ENCODE measurements at places on chromosomes 7 and 10.

GRCh38 chr7:132857703-132858102 is 224.2 kb downstream of the CHCHD3 start:
- DNase-seq = no peak

DNA sequence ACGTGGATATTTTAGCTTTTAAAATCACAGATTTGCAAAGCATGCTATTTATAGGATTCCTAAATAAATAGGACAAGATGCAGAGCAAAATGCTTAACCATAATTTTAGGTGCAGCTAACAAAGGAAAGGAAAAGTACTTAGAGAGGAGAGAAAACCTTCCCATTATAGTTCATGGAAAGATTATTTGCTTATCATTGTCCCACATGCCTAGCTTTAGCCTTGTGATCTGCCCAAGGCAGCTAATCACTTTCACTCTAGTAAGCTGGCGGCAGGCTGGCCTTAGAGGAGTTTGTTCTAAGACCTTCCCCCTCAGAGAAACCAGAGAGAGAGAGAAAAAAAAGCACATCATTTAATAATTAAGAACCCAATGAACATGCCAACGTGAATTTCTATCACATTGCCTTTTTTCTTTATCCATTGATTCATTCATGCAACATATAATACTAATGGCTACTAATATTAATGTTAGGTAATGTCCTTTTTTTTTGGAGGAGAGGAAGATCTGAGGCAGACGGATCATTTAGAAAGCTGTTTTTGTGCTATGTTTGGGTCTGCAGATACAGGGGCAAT is 274.6 kb downstream of the ARL4A start:
- DNase-seq = no peak

DNA sequence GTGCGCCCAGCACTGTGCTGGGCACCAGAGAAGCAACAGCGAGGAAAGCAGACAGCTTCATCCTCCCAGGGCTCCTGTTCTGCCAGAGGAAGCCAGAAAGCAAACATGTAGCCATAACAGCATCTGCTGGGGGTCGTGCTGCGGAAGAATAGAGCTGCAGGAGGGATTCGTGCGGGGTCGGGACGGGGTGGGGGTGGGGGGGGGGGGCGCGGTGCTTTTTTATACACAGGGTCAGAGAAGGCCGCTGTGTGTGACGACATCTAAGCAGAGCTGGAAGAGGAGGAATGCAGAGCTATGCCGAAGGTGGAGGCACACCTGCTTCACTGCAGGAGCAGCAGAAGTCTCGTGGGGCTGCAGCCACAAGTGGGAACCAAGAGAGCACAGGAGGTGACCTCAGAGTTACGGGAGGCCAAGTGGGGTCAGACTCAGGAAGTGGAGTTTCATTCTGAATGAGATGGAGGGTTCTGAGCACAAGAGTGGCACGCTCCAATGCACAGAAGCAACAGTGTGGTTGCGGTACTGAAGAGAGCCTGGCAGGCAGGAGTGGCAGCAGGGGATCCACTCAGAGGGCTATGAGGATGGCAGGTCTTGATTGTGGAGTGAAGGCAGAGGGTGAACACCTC is 11.1 kb downstream of the PKD1L1 start:
- no peak for DNase-seq

DNA sequence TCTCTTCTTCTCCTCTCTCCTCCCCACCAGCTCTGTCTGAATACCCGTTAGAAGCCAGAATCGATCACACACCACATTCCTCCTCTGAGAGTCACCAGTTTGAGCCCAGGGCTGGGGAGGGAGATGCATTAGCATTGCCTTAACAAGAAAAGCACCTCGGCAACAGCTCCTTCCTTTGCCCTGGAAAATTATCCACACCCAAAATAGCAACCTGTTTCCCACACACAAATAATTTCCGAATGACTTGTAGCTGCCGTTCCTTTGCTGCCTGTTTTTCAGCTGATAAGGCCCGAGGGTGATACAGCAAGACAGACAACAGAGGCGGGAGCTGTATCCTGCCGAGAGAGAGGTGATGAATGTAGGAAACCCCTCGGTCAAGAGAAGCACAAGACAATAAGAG is 91.3 kb downstream of the CPXM2 start:
- no peak for DNase-seq

- DNase-seq = no peak
Observed at GRCh38 chr10:79585870-79586527, 24.7 kb upstream of the SFTPA1 start.

GRCh38 chr7:93156884-93157283 is 8.7 kb upstream of the SAMD9L start:
- DNase-seq = no peak

DNA sequence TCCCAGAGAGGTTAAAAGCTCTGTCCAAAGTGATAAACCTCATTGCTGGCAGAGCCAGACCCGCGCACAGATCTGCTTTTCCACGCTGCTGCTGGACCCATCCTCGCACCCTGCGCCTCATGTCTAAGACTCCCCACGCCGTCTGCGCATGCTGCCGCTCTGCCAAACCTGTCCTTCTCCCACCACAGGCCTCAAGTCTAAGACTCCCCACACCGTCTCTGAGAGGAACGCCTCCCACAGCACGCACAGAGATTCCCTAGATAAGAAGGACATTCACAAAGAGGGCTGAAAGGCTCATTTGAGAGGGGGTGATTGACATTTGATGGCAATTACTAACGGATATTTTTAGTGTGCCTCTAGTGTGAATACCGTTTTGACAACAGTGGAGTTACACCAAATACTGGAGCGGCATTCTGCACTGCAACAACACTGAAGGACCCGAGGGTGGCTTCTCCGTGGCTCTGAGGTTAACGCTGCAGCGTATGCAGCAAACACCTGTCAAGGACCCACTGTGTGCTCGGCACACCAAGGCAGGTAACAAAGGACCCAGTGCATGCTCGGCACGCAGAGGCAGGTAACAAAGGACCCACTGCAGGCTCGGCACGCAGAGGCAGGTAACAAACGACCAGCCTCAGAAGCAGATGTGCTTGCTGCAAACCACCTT is 231.4 kb downstream of the DNAJB6 start:
- DNase-seq = no peak

DNA sequence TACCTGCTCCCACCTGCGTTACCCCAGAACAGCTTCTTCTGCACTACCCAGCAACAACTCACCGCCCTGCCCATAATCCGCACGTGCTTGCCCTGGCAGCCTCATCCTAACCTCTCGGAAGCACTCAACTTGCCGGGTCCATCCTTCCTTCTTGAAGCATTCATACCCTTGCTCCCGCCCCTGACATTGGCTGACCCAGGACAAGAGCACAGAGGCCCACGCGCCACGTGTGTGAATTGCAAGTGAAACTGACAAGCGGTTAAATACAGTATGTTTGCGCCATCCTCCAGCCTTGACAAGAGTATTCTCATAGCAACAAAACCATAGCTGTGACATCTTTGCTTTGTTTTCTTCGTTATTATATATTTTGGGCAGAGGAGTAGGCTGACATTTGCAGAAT is 10.9 kb upstream of the OCM start:
- DNase-seq = no peak

GRCh38 chr7:70694434-70694970 is 437.4 kb upstream of the GALNT17 start:
- no peak for DNase-seq

DNA sequence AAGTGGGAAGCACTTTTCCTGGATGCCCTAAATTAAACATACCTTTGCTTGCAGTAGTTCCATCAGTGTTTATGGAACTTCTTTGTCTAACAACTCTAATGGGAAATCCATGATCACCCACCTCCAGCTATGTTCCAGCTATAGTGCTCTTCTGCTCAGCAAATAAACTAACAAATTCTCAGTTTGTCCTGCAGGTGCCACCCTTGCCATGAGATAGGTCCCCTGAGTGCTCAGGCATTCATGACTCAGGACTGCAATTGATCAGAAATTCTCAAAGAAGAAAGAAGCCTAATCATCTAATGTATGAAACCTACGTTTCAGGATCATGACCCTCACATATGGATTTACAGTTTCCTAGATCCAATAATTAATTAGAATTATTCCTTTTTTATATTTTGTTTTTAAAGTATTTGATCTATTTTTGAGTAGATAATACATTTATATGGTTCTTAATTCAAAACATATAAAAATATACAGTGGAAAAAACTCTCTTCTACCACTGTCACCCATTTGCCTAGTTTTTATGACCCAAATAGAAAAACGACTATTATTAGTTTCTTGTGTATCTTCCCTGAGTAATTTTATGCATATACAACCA is 48.7 kb upstream of the DYNC1I1 start:
- DNase-seq = no peak

DNA sequence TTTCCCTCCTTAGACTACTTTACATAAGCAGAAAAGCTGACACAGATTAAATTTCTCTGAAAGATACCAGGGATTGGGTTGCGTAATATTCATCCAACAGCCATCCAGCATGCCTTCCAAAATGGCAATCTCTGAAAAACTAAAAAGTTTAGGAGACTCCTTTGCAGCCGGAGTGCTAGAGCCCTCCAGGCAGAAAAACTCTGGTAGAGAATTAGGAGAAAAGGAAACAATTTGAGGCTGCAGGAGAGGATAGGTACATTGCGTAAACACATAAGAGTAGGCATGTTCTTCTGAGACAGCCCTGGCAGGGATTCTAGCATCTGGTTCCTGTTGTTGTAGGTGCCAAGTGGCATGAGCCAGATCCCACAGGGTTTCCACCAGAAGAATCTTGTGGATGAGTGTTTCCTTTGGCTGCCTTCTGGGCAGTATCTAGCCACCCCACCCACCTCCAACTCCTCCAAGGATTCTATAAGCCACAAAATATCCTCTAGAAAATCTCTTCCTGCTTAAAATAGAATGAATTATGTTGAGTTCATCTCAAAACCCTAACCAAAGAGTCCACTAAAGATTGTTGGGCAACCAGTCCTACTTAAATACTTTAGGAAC is 402.4 kb downstream of the HGF start:
- DNase-seq = no peak

- no peak for DNase-seq
Observed at GRCh38 chr10:51524041-51524440, 175.4 kb downstream of the CSTF2T start.

DNA sequence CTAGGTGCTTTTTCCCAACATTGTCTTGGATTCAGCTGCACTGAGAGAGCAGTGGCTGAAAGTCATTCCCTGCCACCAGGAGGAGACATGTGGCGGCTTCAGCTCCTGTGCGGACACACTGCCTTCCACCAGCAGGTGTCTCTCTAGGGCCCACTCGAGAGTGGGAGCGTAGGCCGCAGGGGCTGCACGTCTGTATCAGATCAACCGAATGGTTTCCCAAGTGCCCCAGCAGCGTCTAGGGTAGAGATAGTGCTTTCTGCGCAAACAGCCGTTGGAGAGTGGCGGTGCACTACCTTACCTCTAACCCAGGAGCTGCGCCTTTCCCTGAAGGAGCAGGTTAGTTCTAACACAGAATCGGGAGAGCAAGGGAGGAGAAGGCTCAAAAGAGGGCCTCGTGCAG is 31.7 kb downstream of the PAPOLB start:
- peak; percentile 60 for DNase-seq

GRCh38 chr10:131750171-131750895 is 150.5 kb upstream of the PPP2R2D start:
- no peak for DNase-seq

DNA sequence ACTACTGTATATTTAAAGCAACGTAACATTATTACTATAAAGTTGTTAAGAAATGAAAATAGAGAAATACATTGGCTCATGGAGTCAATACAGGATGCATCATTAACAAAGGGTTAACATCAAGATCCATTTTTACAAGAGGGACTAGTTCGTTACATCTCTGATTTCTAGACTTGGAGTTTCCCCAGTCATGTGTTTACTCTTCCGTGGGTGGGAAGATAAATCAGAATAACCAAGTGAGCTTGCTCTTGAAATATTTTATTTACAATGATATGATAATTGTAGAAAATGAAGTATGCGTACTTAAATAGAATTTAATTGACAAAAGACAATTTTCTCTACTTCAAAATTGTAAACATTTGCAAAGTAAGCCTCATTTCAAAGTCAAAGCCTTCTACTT is 1.0 kb upstream of the PRKAR2B start:
- no peak for DNase-seq

- DNase-seq = no peak
Observed at GRCh38 chr7:89623018-89623672, 531.1 kb upstream of the STEAP1 start.

- DNase-seq = no peak
Observed at GRCh38 chr10:91907914-91908336, 1.4 kb downstream of the FGFBP3 start.

GRCh38 chr7:69749994-69750393 is 151.7 kb downstream of the AUTS2 start:
- DNase-seq = no peak

- DNase-seq = no peak
Observed at GRCh38 chr7:13990319-13990983, 985 bp upstream of the ETV1 start.

- no peak for DNase-seq
Observed at GRCh38 chr7:28013441-28013840, 167.2 kb downstream of the JAZF1 start.

DNA sequence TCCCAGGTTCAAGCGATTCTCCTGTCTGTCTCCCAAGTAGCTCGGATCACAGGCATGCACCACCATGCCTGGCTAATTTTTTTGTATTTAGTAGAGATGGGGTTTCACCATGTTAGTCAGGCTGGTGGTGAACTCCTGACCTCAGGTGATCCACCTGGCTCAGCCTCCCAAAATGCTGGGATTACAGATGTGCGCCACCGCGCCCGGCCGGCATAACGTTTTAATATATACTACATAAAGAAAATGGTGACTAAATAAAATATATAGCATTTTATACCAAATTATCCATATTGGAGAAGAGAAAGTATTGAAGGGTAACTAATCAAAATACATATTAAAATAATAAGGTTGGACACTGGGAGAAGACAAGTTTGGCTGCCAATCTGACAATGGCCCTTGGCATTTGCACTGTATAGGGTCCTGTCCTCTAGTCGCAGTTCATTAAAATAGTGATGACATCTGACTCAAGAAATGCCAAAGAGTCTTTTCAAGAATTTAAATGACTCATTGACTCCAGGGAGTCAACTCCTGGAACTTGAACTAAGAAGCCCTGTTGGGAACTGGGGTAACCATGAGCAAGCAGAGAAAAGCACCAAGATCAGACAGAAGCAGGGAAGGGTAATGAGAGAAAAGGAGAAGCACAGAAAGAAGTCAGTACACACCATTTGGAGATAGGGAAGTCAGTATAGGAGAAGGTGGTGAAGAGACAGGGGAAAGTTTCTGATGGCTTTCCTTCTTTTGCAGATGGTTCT is 91.1 kb downstream of the CH25H start:
- DNase-seq = no peak

DNA sequence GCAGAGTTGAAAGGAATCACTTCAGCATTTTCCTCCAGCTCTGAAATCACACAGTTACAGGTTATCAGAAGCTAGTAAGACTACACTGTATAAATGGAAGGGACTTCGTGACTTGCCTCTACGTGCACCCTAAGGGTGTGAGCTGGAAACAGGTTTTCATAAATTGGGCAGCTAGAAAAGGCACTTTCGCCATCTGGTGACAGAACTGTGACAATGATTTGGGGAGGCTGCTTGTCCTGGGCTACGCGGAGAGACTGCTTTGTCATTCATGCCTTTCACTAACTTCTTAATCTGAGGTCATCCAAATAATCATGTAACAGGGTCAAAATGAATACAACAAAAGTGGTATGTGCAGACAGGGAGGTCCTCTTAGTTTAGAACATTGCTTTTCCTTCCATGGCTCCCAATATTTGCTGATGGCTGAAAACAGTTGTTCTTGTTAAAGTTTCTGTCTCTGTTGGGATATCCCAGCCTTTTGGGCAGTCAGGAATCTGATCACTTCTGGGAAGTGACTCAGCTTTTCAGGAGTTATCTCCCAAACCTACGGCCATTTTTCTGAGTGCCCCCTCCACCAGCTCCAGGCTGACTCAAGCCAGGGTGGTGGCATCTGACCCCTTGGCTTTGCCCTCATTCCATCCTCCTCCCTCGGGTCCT is 17.8 kb downstream of the VWC2 start:
- no peak for DNase-seq
